ENCODE measurements at places on chromosomes 7 and 10. TPM values are rescaled to one million over a fixed set of nuclear protein-coding genes. Genes with fewer than 3 reads are reported as not detected.

GRCh38 chr7:132097550-132098134, 478.6 kb downstream of the PLXNA4 start:
- no peak for DNase-seq

The OR2A1 gene
- total RNA-seq, result not detected

The COX19 gene
- 3.8 TPM for total RNA-seq

The ABCB4 gene
- 189 TPM for total RNA-seq

The SLK gene
- 16.3 TPM for total RNA-seq

The AKR1D1 gene
- 332 TPM for total RNA-seq

The GNGT1 gene
- total RNA-seq, result not detected

DNA sequence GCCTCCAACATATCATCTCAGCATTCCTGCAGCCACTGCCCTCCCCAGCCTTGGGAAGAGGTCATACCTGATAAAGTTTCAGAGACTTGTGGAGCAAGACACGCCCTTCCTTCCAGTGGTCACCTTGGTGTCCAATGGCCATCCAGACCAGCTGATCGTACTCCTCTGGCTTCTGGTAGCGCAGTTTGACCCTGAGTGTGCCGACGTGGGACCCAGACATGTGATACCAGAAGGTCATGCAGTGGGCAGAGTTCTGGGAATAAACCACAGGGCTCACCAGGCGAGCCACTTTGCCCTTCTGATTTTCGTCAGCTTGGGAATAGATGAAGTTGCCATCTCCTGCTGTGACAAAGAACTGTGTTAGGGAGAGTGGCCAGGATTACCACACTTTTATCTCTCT, 148.3 kb downstream of the NRP1 start:
- DNase-seq, result no peak

DNA sequence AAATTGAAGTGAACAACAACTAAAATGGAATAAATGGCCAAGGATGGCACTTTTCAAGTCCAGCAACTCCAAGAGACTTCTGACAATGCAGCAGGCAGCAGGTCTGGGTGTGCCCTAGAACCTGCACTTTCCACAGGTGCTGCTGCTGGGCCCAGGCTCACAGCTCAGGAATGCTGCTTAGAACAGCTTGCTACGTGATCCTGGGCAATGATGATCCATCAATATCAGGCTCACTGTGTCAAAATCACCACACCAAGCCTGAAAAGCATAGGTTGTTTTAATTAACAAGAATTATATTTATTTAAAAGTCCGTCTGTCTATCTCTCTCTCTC, 148.4 kb downstream of the TNS3 start:
- DNase-seq, result no peak

- no peak for DNase-seq
Measured at GRCh38 chr10:110402077-110402416, 95.7 kb upstream of the DUSP5 start.

GRCh38 chr7:4066626-4067475, 615.2 kb upstream of the FOXK1 start:
- DNase-seq, result no peak

DNA sequence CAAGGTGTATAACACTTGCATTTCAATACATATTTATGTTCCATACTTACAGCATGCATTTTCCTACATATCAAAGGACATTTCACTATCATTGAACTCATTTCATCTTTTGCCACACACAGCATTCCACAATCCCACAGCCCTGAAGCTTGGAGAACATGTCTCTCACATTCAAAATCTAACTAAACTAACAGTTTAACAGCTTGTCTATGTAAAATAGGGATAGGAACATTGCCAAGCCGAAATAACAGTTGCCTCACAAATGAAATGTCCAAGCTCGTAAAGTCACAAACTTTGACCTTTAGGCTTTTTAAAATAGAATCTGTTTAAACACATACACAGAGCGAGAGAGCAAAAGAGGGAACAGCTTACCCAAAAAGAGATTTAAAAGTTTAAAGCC, 65.3 kb downstream of the HGF start:
- DNase-seq, result no peak

DNA sequence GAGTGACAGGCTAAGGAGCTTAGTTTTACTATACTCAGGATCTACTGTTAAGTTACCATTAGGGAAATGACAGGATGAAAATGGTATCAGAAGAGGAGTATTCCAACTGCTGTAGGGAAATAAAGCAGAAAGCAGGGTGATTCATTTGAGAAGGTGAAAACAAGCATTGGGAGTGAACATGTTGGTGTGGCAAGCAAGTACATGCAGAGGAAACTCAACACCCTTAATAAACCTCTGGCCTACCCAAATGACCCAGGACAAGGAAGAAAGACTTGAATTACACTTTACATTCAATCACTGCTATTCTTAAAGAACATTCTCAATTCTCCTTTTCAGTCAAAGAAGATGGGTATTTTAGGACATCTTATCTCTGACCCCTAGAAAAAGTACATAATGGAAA, 28.7 kb downstream of the ERLIN1 start:
- no peak for DNase-seq

DNA sequence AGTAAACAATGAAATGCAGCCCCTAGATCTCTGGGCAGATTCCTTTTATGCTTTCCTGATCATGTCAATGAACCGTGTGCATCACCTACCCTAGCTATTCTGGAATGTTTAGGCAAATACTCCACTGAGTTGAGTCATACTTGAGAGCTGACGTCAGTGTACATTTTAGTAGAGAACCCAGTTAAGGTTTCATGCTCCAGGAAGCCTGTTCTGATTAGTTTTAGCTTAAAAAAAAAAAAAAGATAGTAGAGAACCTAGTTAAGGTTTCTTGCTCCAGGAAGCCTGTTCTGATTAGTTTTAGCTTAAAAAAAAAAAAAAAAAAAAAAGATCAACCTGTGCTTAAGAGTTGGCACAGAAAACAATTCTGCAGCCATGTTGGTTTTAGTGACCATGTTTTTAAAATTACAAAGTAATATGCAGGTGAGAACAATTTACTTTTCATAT, 3.7 kb upstream of the MCU start:
- no peak for DNase-seq
